Mesothelial cell of epicardium (in vitro differentiated cells): ENCODE measurements at places on chromosomes 5 and 9. TPM values are rescaled to one million over a fixed set of nuclear protein-coding genes. Genes with fewer than 3 reads are reported as not detected.

- DNase-seq, result no peak
Measured at GRCh38 chr9:18834740-18835361, 198.2 kb downstream of the SAXO1 start.

DNA sequence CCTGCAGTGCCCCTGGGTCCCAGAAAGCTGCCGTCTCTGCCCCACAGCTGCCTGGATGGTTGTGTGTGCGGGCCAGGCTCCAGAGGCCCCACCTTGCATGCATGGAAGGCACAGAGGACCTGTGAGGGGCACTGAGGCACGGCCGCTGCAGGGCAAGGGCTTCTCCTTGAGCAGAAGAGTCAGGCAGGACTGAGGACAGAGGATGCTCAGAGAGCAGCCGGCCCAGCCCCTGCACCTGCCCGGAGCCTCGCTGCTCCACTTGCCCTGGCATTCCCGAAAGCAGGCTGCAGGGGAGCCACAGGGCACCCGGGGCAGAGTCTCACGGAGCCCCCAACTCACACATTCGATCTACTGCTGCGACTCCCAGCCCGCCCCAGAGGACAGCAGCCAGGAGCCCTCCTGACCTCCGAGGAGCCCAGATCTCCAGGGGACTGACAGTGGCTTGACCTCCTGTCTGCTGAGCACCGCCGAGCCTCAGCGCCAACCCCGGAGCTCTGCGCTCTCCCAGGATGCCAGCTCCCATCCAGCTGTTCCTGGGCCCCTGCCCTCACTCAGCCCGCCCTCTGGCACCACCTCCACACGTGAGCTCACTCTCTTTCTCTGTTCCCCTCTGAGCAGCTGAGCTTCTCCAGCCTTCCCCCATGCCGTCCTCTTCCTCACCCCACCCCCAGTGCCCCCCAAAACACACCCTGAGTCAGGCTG is 95.0 kb downstream of the KCNT1 start:
- no peak for DNase-seq

DNA sequence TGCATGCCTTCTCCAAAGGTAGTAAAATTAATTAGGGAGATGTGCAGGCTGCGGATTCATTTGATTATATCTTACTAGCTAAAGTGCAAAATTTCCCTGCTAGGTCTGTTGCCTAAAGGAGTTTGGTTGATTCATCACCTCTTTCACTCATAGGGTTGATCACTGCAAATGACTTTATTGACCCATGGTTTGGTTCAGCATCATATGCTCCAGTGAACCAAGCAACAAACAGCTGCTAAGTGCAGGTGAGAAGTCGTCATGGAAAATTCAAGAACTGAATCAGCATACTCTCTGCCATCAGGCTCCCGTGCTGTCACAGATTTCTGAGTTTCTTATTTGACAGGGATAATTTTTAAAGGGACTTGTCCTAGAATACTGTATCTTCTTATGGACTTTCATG is 571.8 kb upstream of the CDH18 start:
- no peak for DNase-seq

PCDHGA5 gene
- total RNA-seq, result 0.51 to 0.66 TPM (median 0.52 TPM) in 3 replicates

- no peak for DNase-seq
Measured at GRCh38 chr5:120405286-120405864, 58.7 kb upstream of the PRR16 start.

DNA sequence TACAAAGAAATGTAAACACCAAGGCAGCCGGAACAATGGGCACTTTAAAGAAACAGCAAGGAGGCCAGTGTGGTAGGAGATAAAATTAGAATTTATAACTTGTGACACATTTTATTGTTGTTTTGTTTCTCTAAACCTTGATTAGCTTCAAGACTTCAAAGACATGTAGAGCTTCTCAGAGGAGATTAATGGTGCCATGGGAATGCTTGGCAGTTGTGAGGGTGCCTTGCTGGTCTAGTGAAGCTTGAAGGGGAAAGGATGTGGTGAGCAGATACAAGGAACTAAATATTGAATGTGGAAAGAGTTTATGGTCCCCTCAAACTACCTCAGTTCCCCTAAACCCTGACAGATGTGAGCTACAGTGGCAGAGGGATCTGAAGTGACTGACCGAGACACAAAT is 322.4 kb upstream of the ADAMTS16 start:
- DNase-seq, result no peak
